ENCODE measurements at places on chromosomes 7 and 10. TPM values are rescaled to one million over a fixed set of nuclear protein-coding genes. Genes with fewer than 3 reads are reported as not detected.

ACTL6B gene
- polyA plus RNA-seq, result not detected

POT1 gene
- polyA plus RNA-seq, result 50.4 TPM

SMKR1 gene
- polyA plus RNA-seq, result 3.9 TPM

GCK gene
- 2.8 TPM for polyA plus RNA-seq

PDE6C gene
- polyA plus RNA-seq, result 2.2 TPM

JAZF1 gene
- polyA plus RNA-seq, result 12.6 TPM

ADAP1 gene
- 11.0 TPM for polyA plus RNA-seq

GRCh38 chr7:71521506-71521905 lies 389.6 kb downstream of the GALNT17 start:
- DNase-seq, result no peak

DNA sequence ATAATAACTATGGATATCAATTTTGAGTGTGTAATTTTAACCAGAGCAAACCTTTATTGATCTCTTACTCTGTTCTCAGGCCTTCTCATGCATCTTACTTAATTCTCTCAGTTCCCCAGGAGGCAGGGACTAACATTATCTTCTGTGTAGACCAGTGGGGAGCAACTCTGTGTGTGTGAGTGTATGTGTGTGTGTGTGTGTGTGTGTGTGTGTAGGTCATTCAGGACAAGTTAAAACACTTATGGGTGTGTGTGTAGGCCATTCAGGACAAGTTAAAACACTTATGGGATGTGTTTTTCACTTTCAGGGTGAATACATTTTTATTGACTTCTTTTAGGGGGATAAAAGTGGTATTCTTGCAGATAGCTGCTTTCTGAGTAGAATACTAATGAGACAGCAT lies 145.0 kb downstream of the ADAM12 start:
- no peak for DNase-seq

DNA sequence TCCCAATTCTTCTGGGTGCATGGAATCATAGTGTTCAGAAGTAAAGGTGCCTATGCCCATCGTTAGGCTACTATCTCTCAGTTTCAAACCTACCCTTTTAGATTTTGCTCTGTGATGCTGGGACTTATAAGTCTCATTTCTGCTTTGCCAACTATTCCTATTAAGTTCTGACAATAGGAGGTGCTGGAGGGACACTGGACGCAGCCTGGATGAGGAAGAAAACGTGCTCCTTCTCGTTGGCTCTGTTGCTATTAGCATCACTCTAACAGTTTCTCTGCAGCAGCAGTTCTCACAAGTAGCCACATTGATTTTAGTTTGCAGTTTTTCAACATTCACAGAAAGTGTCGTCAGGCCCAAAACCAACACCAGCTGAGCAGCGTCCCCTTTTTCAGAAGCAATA lies 72.4 kb downstream of the ABCC2 start:
- peak; percentile 50 for DNase-seq

DNA sequence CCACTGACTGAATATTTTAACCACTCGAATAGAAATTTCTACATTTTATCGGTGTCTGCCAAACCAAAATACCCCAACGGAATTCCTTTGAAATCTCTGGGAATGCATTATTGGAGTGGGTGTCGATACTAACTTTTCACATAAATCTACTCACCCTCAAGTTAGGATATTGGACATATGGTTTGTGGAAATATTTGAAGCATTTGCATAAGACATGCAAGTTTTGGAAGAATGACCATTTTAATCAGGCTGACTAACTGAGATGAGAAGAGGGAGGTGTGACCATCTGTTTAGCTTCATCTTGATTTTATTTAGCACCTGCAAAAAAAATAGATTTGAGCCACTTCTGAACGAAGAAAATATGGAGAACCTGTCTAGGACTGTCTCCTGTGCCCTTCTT lies 61.2 kb downstream of the KLF6 start:
- no peak for DNase-seq

DNA sequence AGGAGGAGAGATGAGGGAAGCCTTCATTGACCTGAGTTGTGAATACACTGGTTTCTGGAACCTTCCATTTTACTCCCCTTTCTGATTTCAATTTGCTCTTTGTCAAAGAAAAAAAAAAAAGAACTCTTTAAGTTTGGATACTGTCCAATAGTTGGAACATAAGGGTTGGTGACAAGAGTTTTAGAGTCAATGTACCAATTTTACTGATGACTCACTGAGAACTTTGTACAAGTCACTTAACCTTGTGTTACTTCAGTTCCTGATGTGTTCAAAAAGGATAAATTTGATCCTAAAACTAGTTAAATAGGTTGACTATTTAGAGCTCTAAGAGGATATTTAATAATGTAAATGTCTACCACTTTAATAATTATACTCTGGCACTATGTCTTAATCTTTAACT lies 4.1 kb upstream of the CDK14 start:
- DNase-seq, result no peak

GRCh38 chr7:36653663-36654355 lies 70.5 kb downstream of the AOAH start:
- DNase-seq, result no peak

- no peak for DNase-seq
Measured at GRCh38 chr10:115968236-115968635, 304.8 kb downstream of the GFRA1 start.

GRCh38 chr10:69226919-69227450 lies 6.9 kb downstream of the HKDC1 start:
- DNase-seq, result no peak

DNA sequence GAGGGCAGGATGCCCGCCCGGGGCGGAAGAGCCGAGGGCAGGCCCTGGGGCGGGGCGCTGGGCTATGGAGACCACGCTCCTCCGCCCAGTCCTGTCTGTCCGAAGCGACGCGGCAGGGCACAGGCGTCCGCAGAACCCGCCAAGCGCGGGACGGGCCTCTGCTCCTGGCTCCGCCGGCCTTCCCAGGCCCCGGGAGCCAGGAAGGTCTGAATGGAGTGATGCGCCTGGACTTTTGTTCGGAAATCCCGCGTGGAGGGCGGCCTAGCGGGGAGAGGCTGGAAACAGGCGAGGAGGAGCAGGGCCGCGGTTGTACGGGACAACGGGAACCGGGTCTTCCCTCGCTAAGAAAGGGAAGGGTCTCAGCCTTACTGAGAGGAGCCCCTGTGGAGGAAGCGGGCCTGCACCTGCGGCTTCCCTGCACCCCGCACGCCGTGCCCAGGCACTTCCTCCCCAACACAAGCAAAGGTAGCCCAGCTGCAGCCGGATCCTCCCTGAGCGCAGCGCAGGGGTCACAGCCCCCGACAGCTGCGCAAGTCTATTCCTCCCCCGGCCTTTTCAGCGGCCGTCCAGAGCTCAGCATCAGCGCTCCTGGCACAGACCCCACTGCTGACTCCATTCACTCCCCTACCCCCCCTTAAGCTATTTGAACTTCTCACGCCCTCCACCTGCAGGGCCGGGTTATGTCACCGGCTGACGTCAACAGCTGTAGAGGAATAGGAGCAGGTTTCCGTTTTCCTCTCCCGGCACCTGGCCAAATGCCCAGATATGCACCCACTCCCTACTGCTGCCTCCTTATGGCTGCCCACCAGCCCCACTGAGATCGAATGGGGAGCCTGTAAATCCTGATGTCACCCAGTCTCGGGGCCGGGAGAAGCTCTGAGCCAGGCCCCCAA lies 143.2 kb upstream of the RET start:
- peak; percentile 68 for DNase-seq
